ENCODE measurements at places on chromosomes 2 and 18. TPM values are rescaled to one million over a fixed set of nuclear protein-coding genes. Genes with fewer than 3 reads are reported as not detected.

DNA sequence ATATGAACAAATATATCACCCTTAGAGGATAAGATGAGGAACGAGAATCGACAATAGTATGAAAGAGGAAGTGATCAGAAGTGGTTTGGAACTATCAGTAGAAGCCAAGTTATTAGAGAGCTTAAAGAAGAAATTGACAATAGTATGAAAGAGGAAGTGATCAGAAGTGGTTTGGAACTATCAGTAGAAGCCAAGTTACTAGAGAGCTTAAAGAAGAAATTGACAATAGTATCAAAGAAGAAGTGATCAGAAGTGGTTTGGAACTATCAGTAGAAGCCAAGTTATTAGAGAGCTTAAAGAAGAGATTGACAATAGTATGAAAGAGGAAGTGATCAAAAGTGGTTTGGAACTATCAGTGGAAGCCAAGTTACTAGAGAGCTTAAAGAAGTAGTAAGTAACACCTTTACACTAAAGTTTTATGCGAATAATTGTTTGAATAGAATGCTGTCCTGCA is 175.5 kb downstream of the ZNF407 start:
- no peaks in the 10 kb centered on the region for H3K4me1 ChIP-seq
- peaks cover 5% of the 10 kb centered on the region for H3K36me3 ChIP-seq
- H3K27me3 ChIP-seq: no peaks in the 10 kb centered on the region
- H3K27ac ChIP-seq: no peak overlapping the region

- no peak overlapping the region for H3K4me3 ChIP-seq
- no peak for DNase-seq
- no peaks in the 10 kb centered on the region for H3K36me3 ChIP-seq
- H3K27ac ChIP-seq: no peak overlapping the region
- H3K4me1 ChIP-seq: peaks cover 3% of the 10 kb centered on the region
Observed at GRCh38 chr2:224223851-224224555, 177.9 kb downstream of the FAM124B start.

GRCh38 chr2:232925153-232925820 is 55.2 kb downstream of the SNORC start:
- H3K4me1 ChIP-seq: peaks cover 17% of the 10 kb centered on the region
- H3K27me3 ChIP-seq: peaks cover 56% of the 10 kb centered on the region
- no peak overlapping the region for H3K4me3 ChIP-seq

DNA sequence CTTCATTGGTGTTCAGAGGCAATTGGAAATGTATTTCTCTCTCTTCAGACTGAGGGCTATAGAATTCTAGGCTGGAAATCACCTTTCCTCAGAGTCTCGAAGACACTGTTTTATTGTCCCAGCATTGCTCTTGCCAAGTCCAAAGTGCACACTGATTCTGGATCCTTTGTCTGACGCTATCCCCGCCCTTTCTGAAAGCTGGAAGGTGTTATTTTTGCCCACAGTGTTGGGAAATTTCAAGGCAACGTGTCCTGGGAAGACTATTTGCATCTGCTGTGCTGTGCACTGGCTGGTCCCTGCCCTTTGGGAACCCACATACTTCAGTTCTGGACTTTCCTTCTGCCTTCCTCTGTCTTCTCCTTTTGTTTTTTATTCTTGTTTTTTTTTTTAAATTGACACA is 190.8 kb downstream of the SH3BP4 start:
- no peaks in the 10 kb centered on the region for H3K4me1 ChIP-seq
- H3K4me3 ChIP-seq: no peak overlapping the region
- peaks cover 8% of the 10 kb centered on the region for H3K27me3 ChIP-seq
- no peaks in the 10 kb centered on the region for H3K36me3 ChIP-seq
- H3K27ac ChIP-seq: no peak overlapping the region

DNA sequence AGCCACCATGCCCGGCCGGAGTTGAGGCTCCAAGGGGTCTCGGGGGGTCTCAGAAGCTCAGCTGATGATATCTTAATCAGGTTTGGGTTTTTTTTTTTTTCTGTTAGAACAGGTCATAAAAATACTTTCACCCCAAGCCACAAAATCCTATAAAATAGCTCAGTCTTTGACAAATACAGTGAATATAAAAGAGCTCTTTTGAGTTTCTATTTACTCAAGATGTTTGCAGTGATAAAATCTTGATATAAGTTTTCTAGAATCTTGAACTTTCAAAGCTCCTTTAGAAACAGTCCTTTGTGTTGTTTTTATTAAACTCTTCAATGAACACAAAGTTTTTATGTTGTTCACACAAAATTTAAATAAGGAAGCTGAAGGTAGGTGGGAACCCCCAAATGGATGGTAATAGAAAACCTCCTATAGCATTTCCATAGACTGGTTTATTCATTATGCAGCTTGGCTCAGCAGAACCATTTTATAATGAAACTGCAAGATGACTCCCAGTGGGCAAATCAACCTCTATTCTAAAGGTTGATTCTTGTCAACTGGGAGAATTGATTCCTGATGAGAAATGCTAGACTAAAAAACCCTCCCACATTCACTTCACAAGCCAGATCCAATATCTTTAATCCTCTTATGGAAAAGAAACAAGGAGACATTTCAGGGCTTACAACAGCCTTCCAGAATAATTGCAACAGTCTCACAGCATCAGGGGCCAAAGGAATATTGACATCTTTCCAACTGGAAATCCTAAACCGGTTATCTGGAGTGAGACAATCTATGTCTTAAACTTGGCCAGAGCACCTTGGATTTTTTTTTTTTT is 13.6 kb upstream of the NARS1 start:
- H3K4me1 ChIP-seq: peaks cover 11% of the 10 kb centered on the region
- H3K36me3 ChIP-seq: peaks cover 5% of the 10 kb centered on the region
- H3K4me3 ChIP-seq: no peak overlapping the region
- no peak overlapping the region for H3K27ac ChIP-seq
- DNase-seq: no peak

DNA sequence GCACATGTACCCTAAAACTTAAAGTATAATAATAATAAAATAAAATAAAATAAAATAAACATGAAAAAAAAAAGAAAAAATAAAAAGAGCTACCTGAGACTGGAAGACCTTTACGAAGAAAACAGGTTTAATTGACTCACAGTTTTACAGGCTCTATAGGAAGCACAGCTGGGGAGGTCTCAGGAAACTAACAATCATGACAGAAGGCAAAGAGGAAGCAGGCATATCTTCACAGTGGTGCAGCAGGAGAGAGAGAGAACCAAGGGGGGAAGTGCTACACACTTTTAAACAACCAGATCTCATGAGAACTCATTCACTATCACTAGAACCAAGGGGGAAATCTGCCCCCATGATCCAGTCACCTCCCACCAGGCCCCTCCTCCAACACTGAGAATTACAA is 379.3 kb upstream of the VWC2L start:
- H3K27ac ChIP-seq: no peak overlapping the region
- DNase-seq: no peak
- H3K4me1 ChIP-seq: no peaks in the 10 kb centered on the region
- no peaks in the 10 kb centered on the region for H3K36me3 ChIP-seq
- no peak overlapping the region for H3K4me3 ChIP-seq

DNA sequence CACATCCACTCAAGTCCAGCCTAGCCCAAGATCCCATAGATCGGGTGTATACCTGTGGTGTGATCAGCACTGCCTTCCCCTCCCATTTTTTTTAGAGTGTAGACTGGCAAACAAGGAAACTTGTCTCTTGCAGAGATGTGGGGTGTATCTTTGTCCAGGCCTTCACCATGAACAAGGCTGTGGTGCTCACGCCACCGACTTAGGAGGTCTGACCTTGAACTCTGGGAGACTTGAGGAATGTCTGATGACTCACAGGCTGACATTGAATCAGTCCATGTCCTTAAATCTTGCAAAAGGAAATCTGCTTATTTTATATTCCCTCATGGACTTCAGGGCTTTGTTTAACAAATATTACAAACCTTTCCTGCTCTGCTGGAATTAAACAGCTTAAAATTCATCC is 4.5 kb upstream of the CTIF start:
- H3K27me3 ChIP-seq: peaks cover 3% of the 10 kb centered on the region
- no peak for DNase-seq
- H3K27ac ChIP-seq: no peak overlapping the region

The INO80B gene
- total RNA-seq: 24.2 TPM

The MAP4K3 gene
- total RNA-seq: 11.8 TPM

Data from activated CD4-positive, alpha-beta T cell treated with anti-CD3 and anti-CD28 coated beads for 36 hours (primary cell).